ENCODE measurements at places on chromosomes 5 and 9.

DNA sequence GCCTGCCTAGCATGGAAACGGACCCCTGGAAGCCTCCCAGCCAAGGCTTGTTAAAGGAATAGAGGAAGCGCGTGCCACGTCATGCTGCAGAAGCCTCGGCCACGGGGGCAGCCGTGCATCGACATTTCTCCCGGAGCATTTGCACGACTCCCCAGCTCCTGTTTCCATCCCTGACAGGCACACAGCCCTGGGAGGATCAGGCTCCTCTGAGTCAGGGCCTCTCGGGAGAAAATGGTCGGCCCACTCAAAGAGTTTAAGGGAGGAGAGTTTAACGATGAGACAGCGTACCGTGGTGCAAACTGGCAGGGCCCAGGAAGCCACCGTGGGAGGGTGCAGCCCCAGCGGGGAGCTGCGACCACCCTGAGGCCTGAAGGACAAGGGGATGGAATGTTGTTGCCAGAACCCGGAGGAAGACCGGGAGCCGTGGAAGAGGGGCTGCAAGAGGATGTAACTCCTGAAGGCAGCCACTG is 213.6 kb downstream of the PAX5 start:
- DNase-seq: no peak

DNA sequence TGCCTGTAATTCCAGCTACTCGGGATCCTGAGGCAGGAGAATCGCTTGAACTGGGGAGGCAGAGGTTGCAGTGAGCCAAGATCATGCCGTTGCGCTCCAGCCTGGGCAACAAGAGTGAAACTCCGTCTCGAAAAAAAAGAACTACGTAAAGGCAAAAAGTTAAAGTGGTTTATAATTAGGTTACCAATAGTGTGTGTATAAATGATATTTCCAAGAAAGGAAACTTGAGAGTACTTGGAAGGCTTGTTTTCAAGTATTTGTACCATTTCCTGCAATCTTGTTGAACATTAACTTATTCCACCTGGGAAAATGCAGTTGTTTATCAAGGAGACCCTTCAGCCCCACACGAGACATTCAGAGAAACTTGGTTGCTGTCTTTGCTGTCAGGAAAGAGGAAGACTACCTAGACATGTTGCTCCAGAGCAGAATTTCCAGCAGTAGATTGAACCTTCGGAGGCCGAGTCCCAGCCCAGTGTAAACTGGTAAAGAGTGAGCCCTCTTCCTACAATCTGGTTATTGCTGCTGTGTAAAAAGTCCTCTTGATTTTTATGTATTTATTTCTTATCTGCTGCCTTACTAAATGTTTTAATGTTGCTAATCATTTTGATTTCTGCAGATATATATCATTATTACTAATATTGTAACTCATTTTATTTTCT is 30.1 kb downstream of the STXBP1 start:
- DNase-seq: no peak

DNA sequence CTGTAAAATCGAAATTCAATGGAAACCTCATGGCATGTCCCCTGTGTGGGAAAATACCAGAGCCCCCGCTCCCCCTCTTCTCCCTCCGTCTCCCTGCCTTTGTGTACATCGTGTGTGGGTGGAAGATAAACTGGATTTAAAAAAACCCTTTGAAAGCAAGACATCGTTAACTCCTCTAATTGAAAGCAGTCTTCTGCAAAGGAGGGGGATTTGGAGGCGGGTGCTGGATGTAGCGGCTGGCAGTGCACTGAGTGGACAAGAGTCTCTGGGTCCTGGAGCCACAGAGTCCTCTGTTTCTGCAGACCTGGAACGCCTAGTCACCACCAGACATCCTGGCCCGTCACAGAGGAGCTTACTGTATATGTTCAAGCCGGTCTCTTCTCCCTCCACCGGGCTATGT is 169.4 kb downstream of the PAPPA start:
- no peak for DNase-seq

- no peak for DNase-seq
Measured at GRCh38 chr5:57858905-57859304, 376.3 kb upstream of the ACTBL2 start.

DNA sequence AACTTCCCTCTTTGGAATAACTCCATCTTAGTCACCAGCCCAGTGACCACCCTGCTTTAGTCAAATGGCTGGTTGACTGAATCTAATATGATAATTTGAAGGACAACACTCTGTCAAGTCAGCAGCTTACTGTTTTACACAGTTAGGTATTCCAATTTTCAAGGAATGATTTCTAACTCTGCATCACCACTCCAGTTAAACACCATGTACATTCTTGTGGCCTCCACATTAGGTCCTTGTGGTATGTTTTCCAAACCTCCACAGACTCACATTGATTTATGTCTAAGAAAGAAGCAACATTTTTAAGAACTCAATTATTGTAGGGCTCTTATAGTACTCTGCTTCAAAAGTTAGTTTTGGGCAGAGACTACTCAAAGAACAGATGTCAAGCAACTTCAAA is 110.7 kb downstream of the TLE1 start:
- no peak for DNase-seq

GRCh38 chr9:82882138-82882537 is 180.8 kb downstream of the RASEF start:
- no peak for DNase-seq

DNA sequence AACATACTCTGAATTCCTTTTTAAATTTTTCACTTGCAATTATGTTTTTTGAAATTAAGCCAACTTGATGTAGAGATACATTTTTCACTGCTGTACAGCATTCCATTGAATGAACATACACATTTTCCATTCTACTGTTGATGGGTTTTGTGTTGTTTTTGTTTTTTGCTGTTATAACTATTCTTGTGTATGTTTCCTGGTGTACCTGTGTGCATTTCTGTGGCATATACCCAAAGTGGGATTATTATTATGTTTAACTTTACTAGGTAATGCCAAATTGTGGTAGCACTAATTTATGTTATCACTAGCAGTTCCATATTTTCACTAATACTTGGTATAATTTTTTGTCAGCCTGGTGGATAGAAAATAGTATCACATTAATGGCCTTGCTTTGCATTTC is 2.7 kb downstream of the RFESD start:
- no peak for DNase-seq
